Bronchus fibroblast of lung (primary cell): ENCODE measurements at places on chromosomes 7 and 10. TPM values are rescaled to one million over a fixed set of nuclear protein-coding genes. Genes with fewer than 3 reads are reported as not detected.

The PLCE1 gene
- 3.0 and 3.5 TPM in 2 replicates for total RNA-seq

The ZNF365 gene
- total RNA-seq, result 0.74 and 0.84 TPM in 2 replicates

The PRSS37 gene
- not detected in 2 replicates for total RNA-seq

The TET1 gene
- total RNA-seq, result 1.8 and 2.0 TPM in 2 replicates

The POMZP3 gene
- total RNA-seq, result 2.7 TPM in 2 replicates

The NUTM2E gene
- total RNA-seq, result not detected in 2 replicates

The SORBS1 gene
- total RNA-seq, result 0.34 and 0.59 TPM in 2 replicates

The TLX1 gene
- not detected in 2 replicates for total RNA-seq

The CELF2 gene
- 1.7 and 2.2 TPM in 2 replicates for total RNA-seq

The CTBP2 gene
- total RNA-seq, result 52.6 and 67.2 TPM in 2 replicates

The BZW2 gene
- total RNA-seq, result 101 and 107 TPM in 2 replicates

The CEP55 gene
- 56.3 and 78.7 TPM in 2 replicates for total RNA-seq

The NEUROG3 gene
- total RNA-seq, result not detected in 2 replicates

The VAX1 gene
- not detected in 2 replicates for total RNA-seq

The HOXA2 gene
- total RNA-seq, result 1.3 and 1.5 TPM in 2 replicates

The PTPRE gene
- total RNA-seq, result 1.0 and 1.7 TPM in 2 replicates

The ALOX5 gene
- not detected in 2 replicates for total RNA-seq

The CALN1 gene
- under 0.01 TPM in 1 of 2 replicates, not detected in the other for total RNA-seq

The RPEL1 gene
- total RNA-seq, result under 0.01 TPM in 1 of 2 replicates, not detected in the other
